ENCODE measurements at places on chromosomes 7 and 10.

DNA sequence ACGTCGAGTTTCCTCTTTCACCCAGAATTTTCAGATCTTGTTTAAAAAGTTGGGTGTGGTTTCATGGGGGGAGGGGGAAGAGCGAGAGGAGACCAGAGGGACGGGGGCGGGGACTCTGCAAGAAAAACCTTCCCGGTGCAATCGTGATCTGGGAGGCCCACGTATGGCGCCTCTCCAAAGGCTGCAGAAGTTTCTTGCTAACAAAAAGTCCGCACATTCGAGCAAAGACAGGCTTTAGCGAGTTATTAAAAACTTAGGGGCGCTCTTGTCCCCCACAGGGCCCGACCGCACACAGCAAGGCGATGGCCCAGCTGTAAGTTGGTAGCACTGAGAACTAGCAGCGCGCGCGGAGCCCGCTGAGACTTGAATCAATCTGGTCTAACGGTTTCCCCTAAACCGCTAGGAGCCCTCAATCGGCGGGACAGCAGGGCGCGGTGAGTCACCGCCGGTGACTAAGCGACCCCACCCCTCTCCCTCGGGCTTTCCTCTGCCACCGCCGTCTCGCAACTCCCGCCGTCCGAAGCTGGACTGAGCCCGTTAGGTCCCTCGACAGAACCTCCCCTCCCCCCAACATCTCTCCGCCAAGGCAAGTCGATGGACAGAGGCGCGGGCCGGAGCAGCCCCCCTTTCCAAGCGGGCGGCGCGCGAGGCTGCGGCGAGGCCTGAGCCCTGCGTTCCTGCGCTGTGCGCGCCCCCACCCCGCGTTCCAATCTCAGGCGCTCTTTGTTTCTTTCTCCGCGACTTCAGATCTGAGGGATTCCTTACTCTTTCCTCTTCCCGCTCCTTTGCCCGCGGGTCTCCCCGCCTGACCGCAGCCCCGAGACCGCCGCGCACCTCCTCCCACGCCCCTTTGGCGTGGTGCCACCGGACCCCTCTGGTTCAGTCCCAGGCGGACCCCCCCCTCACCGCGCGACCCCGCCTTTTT is at the start of gene VIM:
VIM (plus strand) TSS at position 151 of the 925 bp plus-strand sequence. CDS start 1,182 bp downstream, outside the sequence.
- peak within 1 kb of the TSS; percentile 97 for H3K27ac ChIP-seq
- H3K36me3 ChIP-seq: no peaks in the 10 kb centered on the region
- no peaks in the 10 kb centered on the region for H3K27me3 ChIP-seq
- H3K4me1 ChIP-seq: peaks cover 24% of the 10 kb centered on the region
- DNase-seq: peak; percentile 80

GRCh38 chr7:127620406-127621233 is 2.7 kb upstream of the PAX4 start:
- no peak overlapping the region for H3K27ac ChIP-seq
- no peaks in the 10 kb centered on the region for H3K36me3 ChIP-seq
- H3K27me3 ChIP-seq: peaks cover 17% of the 10 kb centered on the region
- no peaks in the 10 kb centered on the region for H3K4me1 ChIP-seq
- H3K4me3 ChIP-seq: no peak overlapping the region

DNA sequence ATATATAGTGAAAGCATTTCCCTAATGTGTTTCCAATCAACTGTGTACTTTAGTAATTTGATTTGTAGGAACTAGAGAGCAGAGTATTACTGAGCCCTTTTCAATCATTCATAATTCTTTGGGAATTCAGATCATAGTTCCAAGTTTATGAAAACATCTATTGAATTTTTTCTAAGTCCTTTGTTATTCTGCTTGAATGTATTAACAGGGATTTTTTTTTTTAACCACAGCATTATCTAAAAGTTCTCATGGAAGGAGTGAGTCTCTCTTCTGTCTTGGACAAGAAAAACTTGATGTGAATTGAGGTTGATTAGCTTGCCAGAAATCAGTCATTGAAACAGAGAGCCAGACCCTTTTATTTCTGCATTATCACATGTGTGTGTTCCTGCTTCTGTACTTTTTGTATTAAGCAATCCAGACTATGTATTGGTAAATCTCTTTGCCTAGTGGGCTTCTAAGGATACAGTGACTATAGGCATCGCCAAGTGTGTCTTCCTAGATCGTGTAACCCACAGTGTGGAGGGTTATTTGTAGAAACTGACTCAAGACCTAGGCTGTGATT is 59.9 kb downstream of the BMPER start:
- H3K27ac ChIP-seq: no peak overlapping the region
- no peak for DNase-seq
- no peak overlapping the region for H3K4me3 ChIP-seq
- no peaks in the 10 kb centered on the region for H3K4me1 ChIP-seq
- no peaks in the 10 kb centered on the region for H3K27me3 ChIP-seq

DNA sequence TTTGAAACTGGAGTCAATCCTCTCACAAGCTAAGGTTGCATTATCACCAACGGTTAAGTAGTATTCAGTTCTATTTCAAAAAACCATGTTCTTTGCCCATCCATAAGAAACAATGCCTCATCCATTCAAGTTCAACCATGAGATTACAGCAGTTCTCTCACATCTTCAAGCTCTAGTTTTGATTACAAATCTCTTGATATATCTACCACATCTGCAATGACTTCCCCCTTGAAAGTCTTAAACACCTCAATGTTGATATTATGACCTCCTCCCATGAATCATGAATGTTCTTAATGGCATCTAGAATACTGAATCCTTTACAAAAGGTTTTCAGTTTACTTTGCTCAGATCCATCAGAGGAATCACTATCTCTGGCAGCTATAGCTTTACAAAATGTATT is 81.8 kb downstream of the JMJD1C start:
- H3K27me3 ChIP-seq: no peaks in the 10 kb centered on the region
- no peaks in the 10 kb centered on the region for H3K36me3 ChIP-seq
- peaks cover 11% of the 10 kb centered on the region for H3K4me1 ChIP-seq
- DNase-seq: no peak
- H3K4me3 ChIP-seq: no peak overlapping the region

- H3K4me1 ChIP-seq: no peaks in the 10 kb centered on the region
- no peaks in the 10 kb centered on the region for H3K36me3 ChIP-seq
- H3K4me3 ChIP-seq: peak overlapping the region; percentile 86
- H3K27me3 ChIP-seq: no peaks in the 10 kb centered on the region
- no peak for DNase-seq
- H3K27ac ChIP-seq: peak overlapping the region; percentile 12
Observed at GRCh38 chr7:107580716-107581383, 804 bp downstream of the BCAP29 start.

DNA sequence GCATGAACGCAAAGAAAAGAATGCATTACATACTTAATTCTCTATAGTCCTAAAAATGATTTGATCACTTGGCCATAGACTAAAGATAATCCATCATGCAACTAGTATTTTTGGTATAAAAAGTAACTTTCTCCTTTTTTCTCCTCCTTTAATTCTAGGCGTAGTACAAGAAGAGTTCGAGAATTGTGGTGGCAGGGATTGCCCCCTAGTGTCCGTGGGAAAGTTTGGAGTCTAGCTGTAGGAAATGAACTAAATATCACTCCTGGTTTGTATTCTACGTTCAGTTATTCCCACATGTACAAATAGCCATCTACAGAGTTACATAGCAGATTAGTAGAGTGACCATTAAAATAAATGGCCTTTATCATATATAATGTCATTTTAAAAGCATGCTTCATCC is 45.5 kb upstream of the HELLS start:
- no peak for DNase-seq
- no peaks in the 10 kb centered on the region for H3K27me3 ChIP-seq
- no peak overlapping the region for H3K4me3 ChIP-seq
- no peaks in the 10 kb centered on the region for H3K4me1 ChIP-seq
- H3K36me3 ChIP-seq: no peaks in the 10 kb centered on the region
- H3K27ac ChIP-seq: no peak overlapping the region

- DNase-seq: peak; percentile 45
- peaks cover 9% of the 10 kb centered on the region for H3K4me1 ChIP-seq
- H3K4me3 ChIP-seq: peak overlapping the region; percentile 79
- no peaks in the 10 kb centered on the region for H3K27me3 ChIP-seq
Observed at GRCh38 chr10:86711513-86712316, 43.4 kb downstream of the LDB3 start.

GRCh38 chr10:12568391-12569009 is 219.2 kb downstream of the CAMK1D start:
- H3K36me3 ChIP-seq: no peaks in the 10 kb centered on the region
- H3K27ac ChIP-seq: no peak overlapping the region
- DNase-seq: no peak
- no peaks in the 10 kb centered on the region for H3K4me1 ChIP-seq
- H3K4me3 ChIP-seq: no peak overlapping the region

DNA sequence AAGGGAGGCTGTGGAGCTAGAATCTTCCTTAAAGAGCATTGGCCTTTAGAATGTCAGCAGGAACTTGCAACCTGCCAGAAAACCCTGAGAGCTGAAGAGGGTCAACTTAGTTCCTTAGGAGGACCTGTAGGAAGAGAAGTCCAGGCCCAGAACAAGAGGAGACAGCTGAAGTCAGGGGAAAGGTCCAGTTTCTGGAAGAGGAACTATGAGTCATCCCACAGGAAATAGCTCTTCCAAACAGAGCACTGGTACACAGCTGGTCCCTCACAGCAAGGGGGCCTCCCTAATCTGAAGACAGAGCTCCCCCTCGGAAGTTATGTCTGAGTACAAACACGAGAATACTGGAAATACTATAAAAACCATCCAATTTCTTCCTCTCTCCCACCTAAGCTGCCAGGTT is 98.9 kb downstream of the HERPUD2 start:
- H3K4me1 ChIP-seq: no peaks in the 10 kb centered on the region
- H3K27me3 ChIP-seq: no peaks in the 10 kb centered on the region
- H3K4me3 ChIP-seq: no peak overlapping the region

DNA sequence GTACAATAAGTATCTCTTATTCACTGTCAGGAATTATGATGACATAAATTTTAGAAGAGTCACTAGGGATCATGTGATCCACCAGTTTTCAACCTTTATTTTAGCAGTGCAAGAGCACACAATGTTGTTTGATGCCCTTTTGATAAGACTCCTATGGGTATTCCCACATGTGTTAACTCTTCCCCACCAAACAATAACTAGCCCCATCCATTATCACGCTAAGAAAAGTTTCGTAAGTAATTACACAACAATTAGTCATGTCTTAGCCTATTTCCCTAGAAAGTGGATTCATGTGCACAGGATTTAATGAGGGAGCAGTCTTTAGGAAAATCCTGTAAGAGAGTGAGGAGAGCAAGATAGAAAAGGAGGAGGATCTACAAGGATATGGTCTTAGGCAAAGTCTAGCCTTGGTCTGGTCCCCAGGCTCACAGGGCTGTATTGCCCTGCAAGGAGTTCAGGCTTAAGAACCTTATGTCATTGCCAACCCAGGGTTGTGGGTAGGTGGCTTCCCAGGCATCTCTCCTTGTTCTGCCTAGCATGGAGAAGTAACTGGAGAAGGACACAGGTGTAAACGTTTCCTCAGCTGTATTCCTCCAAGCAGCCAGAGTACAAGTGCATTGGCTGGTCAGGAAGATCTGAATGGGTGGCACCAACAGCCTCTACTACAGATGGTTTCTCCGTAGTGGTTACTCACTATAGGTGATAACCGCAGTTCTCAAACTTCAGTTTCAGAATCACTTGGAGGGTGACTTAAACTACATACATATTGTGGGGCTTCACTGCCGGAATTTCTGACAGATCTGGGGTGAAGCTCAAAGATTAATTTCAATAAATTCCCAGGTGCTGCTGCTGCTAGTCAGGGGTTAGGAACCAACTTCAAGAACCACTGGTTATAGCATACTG is 574.5 kb downstream of the SUGCT start:
- no peak overlapping the region for H3K4me3 ChIP-seq
- no peaks in the 10 kb centered on the region for H3K27me3 ChIP-seq
- no peaks in the 10 kb centered on the region for H3K36me3 ChIP-seq
- peak; percentile 76 for DNase-seq

- H3K36me3 ChIP-seq: no peaks in the 10 kb centered on the region
- H3K4me3 ChIP-seq: no peak overlapping the region
- H3K27me3 ChIP-seq: no peaks in the 10 kb centered on the region
- no peaks in the 10 kb centered on the region for H3K4me1 ChIP-seq
Observed at GRCh38 chr10:122116331-122116730, 127.4 kb downstream of the TACC2 start.

GRCh38 chr10:61541960-61542359 is 88.8 kb upstream of the TMEM26 start:
- no peaks in the 10 kb centered on the region for H3K27me3 ChIP-seq
- H3K4me1 ChIP-seq: no peaks in the 10 kb centered on the region
- no peak for DNase-seq
- H3K4me3 ChIP-seq: no peak overlapping the region
- no peaks in the 10 kb centered on the region for H3K36me3 ChIP-seq

GRCh38 chr10:109769966-109770365 is 153.3 kb downstream of the XPNPEP1 start:
- no peak for DNase-seq
- H3K27me3 ChIP-seq: no peaks in the 10 kb centered on the region
- no peak overlapping the region for H3K27ac ChIP-seq
- no peaks in the 10 kb centered on the region for H3K36me3 ChIP-seq
- H3K4me1 ChIP-seq: no peaks in the 10 kb centered on the region
- no peak overlapping the region for H3K4me3 ChIP-seq

DNA sequence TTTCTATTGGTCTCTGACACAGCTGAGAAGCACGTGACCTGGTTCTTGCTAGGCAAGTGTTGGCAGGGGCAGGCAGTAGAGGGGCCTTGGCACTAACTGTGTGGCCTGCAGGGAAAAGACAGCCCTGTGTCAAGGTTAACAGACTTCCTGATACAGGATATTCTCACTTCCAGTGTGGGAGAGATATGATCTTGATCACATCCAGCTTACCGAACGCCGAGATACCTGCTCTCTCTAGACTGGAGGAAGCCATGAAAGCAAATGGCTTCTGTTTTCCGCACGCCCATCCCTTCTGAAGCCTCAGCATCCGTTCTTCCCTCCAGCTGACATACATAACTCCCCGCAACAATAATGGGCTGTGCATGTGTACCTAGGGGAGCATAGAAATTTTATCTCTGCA is 79.4 kb downstream of the VSTM4 start:
- H3K4me3 ChIP-seq: no peak overlapping the region
- H3K4me1 ChIP-seq: no peaks in the 10 kb centered on the region
- H3K27me3 ChIP-seq: no peaks in the 10 kb centered on the region
- H3K36me3 ChIP-seq: no peaks in the 10 kb centered on the region
- DNase-seq: no peak
- H3K27ac ChIP-seq: no peak overlapping the region

DNA sequence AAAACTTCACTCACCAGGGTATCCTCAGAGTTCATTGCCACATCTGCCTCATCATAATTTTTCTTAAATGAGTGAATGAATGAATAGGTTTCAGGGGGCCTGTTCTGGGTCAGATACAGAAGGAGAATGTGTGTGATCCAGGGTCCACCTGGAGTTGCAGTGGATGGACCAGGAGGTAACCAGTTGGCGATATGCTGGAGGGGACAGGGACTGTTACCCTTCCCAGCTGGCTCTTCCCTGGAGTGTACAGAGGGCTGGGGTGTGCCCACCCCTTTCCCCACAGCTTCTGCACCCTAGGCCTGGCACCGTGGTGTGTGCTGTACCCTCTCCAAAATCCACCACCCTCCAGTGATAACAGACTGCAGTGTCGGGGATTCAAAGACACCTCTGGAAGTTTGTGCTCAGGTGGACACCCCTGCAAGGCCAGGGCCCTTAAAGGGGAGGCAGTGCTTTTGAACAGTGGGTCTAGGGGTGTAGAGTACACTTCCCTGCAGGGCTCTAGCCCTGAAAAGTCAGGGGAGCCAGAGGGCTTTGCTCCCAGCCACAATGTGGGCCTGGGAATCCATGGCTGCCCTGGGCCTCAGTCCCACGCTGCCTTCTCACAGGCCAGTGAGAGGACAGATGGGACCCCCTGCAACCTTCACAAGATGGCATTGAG is 134.4 kb upstream of the UNC5B start:
- no peak overlapping the region for H3K4me3 ChIP-seq
- H3K27me3 ChIP-seq: peaks cover 82% of the 10 kb centered on the region
- H3K27ac ChIP-seq: no peak overlapping the region
- no peaks in the 10 kb centered on the region for H3K36me3 ChIP-seq

Data from MM.1S (cell line).